GM13976 (cell line): ENCODE measurements at places on chromosomes 7 and 10.

DNA sequence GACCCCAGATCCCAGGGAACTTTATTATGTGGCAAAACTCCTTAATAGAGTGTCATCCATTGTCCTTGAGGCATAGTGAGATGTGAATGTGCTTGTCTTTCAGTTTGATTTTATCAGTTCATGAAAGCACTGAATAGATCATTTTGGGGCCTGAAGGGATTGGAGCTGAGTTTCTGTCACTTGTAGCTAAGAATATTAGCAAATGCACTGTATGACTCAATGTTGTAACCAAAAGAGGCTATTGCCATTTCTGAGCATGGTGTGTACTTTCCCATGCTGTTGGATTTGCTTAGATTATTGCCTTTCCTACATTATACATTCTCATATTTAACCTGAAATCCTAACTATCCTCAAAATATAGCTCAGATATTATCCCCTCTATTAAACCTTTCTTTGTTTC lies 130.4 kb downstream of the PRKG1 start:
- DNase-seq: no peak

DNA sequence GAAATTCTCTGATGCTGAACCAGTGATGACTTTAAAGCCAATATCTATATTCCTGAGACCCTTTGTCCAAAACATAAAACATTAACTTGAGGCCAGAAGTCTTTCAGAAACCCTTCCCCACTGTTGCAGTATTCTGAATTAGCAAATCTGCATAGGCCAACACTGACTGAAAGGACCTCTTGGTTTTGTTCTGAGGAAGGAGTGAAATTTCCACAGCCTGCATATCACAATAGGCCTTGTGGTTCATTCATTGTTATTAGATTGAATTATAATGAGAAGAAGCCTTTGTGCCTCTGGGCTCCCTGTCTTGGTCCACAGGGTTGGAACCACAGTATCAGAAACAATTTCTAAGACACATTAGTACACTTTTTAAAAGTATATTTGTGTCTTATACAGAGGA lies 90.3 kb downstream of the CCNY start:
- DNase-seq: no peak

DNA sequence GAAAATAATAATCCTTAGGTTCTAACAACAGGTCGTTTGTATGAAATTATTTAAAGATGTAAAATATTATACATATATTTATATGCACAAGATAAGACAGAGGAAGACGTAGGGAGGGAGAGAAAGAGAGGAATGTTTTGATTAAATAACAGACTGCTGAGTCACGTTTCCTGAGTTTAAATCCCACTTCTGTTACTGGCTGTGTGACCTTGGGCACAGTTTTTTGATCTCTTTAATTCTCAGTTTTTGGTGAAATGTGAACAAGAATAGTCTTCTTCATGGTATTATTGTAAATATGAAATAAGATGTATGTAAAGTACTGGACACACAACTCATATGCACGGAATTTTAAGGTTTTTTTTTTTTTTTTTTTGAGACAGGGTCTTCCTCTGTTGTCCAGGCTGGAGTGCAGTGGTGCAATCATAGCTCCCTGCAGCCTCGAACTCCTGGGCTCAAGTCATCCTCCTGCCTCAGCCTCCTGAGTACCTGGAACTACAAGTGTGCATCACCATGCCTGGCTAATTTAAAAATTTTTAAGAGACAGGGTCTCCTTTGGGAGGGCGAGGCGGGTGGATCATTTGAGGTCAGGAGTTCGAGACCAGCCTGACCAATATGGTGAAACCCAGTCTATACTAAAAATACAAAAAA lies 42.6 kb downstream of the BAMBI start:
- DNase-seq: no peak

GRCh38 chr10:78314651-78315050 lies 281.0 kb downstream of the RPS24 start:
- DNase-seq: no peak

DNA sequence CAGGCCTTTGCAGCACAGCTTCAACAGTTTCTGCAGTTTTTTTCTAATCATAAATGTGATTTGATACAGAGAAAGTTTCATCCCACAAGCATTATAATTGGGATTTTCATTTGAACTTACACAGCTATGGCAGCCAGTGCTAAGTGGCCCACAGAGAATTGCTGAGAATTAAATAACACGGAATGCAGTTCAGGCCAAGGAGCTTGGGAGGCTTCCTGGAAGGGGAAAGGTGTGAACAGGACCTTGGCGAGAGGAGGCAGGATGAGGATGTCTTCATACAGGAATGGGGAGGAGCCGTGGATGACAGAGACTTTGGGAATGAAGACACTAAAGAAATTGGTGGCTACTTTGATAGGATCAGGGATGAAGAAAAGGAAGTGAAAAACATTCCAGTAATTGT lies 95.3 kb downstream of the ZNF22 start:
- DNase-seq: no peak

DNA sequence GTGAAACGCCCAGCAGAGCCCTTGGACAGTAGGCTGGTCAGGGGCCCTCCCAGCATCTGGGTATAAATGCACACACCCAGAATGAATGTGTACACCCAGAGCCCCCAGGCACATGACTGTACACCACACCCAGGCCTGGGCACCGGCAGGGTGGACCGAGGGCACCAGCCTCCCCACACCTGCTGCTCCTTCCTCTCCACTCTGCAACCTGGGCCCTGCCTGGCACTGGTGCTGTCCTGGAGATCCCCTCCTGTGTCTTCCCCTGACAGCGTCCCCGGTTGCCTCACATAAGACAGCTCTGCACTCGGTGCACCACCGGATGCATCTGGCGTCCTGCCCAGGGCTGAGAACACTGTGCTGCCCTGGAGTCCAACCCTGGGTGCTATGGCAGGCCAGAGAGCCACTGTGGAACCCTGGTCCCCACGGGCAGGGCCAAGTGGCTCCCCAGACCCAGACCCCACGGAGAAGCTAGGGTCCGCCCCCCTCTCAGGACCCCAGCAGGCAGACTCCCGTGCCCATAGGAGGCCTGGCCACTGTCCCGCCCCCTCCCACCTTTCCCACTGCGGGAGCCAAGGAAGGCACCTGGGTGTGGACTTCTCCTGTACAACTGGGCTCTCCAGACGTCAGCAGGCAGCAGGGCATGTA lies 6.6 kb downstream of the RASGEF1A start:
- no peak for DNase-seq

GRCh38 chr7:1123715-1124114 lies 35.8 kb downstream of the GPER1 start:
- DNase-seq: no peak

DNA sequence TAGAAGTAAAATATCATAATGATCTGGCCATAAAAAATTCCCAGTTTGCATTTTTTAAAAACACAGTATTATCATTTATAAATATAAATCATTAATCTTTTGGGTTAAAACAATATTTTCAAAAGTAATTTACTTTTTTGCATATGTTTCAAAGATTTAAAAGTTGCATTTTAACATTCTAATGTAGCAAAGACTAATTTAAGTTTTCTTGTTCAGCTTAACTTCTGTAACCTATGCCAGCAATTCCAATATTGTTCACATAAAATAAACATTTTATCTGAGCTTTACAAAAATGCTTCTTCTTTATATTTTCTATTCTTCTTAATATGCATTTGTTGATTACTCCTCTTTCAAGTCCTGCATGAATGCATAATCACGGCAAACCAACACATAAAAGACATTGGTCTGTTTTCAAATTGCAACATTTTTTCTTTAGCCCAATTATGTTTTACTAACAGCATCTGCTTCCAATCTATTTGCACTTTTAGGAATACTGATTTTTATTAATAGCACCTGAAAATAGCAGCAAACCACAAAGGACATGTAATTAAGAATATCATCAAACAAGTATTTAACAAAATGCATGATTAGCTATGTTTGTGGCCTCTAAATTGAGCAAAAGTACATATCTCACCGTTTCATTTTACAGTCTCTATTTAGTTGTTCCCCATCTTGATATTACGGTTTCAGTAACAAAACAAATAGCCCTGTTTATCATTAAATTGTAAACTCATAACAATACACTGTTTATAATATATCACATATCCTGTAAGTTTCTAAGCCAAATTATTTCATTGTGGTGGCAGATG lies 286.9 kb upstream of the NFE2L3 start:
- DNase-seq: no peak

DNA sequence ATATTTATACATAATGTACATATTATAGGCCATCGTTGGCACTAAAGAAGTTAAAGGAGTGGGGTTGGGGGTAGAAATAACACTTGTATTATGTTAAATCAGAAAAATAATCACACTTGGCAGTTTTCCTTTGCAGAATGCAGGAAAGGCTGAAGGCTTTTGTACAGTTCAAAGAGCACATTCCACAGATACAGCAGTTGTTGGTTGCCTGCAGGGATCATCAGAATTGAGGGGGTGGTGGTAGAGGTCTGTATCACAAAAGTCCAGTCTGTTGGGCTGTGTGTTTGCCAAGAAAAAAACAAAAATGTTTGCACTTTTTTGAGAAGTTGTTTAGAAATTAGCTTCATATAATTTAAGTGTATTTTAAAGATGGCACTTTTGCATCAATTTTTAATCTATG lies 231.8 kb upstream of the FOXP2 start:
- DNase-seq: no peak

GRCh38 chr10:103584216-103585010 lies 90.9 kb downstream of the NEURL1 start:
- peak; percentile 72 for DNase-seq

DNA sequence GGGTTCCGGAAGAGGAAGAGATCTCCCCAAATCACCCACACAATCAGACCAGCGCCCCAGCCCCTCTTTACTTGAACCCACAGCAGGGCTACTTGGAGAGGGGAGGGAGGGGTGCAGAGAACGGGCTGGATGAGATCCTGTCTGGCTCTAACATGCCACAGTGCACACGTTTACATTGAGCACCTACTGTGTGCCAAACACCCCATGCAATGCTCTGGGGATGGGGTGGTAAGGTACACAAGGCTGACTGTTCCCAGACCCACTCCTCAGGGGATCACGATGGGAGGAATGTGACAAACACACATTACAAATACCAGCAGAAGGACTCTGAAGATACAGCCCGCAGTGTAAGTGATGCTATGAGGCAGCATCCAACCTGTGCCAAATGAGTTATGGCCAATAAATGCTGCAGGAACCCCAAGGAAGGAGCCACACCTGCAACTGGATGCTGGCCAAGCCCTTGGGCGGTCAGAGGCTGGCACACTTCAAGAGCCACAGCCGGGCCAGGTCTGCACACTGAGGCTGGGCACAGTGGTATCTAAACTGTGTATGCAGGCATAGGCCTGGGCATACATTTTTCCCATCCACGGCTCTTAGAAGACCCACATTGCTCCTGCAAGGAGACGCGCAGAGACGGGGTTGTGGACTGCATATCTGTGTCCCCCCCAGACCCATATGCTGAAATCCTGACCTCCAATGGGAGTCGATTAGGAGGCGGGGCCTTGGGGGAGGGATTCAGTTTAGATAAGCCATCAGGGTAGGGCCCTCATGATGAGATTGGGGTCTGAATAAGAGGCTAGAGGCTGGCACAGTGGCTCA lies 6.4 kb downstream of the SPOCK2 start:
- no peak for DNase-seq

- no peak for DNase-seq
Observed at GRCh38 chr10:32371101-32371500, 24.1 kb upstream of the EPC1 start.

GRCh38 chr10:85900487-85900886 lies 466.1 kb downstream of the GRID1 start:
- DNase-seq: no peak

DNA sequence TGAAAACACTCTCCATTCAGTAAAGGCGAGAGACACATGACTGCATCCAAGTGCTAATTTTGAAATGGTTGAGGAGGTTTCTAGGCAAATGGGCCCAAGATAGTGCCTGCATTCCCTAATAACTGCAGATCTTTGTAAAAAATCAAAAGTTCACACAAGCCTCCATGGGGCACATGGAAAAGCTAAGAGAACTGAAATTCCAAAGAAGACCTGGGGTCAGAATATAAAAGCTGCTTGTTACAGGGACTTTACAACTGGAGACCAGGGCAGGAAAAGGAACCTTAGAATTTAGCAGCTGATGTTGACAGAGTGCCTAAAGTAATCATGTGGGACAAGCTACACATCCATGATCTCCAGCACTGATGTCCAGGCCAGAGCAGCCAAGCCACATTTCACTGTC lies 10.0 kb upstream of the ABI1 start:
- DNase-seq: no peak

- DNase-seq: no peak
Observed at GRCh38 chr10:89283936-89284475, 17.8 kb upstream of the IFIT2 start.

DNA sequence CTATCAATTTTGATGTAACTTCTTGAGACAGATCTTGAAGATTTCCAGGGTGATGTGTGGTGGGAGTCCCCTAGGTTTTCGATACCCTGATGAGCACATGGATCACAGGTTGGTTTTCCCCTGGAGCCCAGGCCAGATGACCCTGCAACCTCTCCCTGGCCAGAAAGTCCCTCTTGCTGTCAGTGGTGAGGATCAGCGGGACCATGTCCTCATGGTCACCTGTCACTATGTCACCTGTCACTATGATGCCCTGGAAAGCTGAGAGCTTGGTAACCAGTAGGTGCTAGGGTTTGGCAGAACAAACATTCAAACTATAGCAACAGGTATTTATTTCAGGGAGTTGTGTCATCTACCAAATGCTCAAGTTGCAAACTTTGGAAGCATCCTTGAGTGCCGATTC lies 197.9 kb downstream of the ARHGAP12 start:
- no peak for DNase-seq

DNA sequence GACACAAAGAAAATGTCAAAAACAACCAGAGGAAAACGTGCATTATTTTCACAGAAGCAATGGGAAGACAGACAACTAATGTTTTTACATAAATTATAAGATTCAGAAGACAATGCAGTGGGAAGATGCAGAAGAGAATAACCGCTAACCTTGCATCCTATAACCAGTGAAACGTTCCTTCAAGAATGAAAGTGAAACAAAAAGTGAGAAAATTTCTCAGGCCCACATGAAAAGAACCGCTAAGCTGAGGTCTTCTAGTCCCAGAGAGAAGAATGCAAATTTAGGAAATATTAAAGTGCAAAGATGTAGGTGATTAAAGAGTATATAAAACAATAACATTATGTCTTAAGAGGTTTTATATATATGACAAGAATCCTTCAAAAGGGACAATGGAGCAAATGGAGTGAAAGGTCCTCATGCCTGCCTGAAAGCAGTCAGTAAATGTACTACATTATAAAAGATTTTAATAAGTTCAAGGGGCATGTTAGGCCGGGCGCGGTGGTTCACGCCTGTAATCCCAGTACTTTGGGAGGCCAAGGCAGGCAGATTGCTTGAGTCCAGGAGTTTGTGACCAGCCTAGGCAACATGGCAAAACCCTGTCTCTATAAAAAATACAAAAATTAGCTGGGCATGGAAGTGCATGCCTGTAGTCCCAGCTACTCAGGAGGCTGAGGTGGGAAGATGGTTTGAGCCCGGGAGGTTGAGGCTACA lies 43.1 kb upstream of the DDC start:
- DNase-seq: no peak

GRCh38 chr10:42996588-42996987 lies 80.3 kb upstream of the RET start:
- peak; percentile 17 for DNase-seq

DNA sequence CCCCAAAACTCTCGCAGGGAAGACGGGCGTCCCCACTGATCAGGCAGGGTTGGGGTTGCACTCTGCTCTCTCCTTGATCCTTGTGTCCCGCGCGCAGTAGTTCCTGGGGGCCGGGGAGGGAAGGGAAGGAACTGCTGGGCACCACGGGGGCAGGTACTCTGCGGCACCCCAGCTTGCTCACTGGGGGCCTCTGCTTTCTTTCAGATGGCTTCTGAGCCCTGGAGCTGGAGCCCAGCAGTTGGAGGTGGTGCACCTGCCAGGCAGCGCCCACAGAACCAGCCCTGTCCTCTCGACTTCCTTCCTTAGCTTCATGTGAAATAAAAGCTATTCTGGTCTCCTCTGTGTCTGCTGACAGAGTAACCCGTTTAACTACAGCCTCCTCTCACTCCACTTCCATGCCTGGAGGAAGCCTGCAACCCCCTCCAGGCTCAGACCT lies 12.2 kb downstream of the PLAC9 start:
- no peak for DNase-seq
